ELR (cell line): ENCODE measurements at places on chromosomes 7 and 10.

GRCh38 chr10:88442716-88443115 is 140.4 kb downstream of the RNLS start:
- no peak for DNase-seq

- DNase-seq, result peak; percentile 68
Observed at GRCh38 chr7:130942211-130942964, 208.4 kb upstream of the KLF14 start.

DNA sequence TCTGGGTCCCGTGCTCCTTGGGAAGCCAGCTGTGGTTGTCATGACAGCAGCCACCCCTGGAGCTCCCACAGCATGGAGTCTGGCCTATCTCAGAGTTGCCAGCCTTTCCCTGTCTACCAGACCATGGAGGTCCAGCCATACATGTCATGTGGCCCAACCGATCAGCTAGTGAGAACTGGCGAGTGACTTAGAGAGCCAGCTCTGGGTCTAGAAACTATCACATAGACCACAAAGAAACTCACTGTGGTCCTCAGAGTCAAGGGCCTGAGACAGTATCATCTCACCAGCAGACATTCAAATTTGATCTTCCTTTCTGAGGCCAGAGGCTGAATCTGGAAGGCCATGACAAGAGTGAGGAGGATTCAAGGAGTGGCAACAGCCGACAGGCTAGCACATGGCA is 223.3 kb upstream of the GPR26 start:
- DNase-seq, result no peak

GRCh38 chr7:76512941-76513816 is 2.8 kb downstream of the UPK3B start:
- DNase-seq, result peak; percentile 45

GRCh38 chr7:40644454-40645188 is 509.8 kb downstream of the SUGCT start:
- no peak for DNase-seq

GRCh38 chr10:26550774-26551526 is 112.8 kb downstream of the APBB1IP start:
- peak; percentile 11 for DNase-seq

GRCh38 chr7:158259141-158259540 is 328.5 kb downstream of the PTPRN2 start:
- no peak for DNase-seq

GRCh38 chr10:13483073-13483472 is 45.7 kb downstream of the BEND7 start:
- DNase-seq, result no peak

DNA sequence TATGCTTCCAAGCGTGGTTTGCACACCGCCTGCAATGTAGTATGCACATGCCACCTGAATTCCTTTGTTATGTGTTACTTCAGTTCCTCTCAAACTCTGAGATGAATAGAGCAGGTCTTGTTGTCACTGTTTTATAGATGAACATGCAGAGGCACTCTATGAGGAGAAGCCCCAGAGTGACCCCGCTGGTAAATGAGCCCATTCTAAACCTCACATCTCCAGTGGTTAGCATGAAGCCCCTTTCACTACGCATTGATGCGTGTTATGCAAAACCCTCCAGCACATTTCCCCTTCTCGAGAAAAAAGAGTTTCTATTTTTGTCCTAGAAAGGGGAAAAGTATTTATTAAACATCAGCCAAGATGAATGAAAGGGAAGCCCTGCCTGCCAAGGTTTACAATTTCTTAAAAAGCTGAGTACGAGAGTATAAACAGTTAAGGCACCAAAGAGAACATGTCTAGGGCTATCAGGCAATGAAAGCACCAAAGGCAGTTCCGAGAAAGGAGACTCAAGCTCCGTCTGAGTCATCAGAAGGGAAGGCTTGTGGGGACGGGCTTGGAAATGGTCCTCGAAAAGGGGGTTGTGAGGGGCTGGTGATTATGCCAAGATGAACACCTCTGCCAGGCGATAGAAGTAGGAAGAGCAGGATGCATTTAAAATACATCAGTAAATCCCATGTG is 58.7 kb upstream of the PFKP start:
- DNase-seq, result no peak

GRCh38 chr7:132817949-132818348 is 241.7 kb upstream of the PLXNA4 start:
- no peak for DNase-seq
